ENCODE measurements at places on chromosomes 4 and X.
A peak's percentile ranks its signal among the peaks of the same experiment; 100 is the strongest.

DNA sequence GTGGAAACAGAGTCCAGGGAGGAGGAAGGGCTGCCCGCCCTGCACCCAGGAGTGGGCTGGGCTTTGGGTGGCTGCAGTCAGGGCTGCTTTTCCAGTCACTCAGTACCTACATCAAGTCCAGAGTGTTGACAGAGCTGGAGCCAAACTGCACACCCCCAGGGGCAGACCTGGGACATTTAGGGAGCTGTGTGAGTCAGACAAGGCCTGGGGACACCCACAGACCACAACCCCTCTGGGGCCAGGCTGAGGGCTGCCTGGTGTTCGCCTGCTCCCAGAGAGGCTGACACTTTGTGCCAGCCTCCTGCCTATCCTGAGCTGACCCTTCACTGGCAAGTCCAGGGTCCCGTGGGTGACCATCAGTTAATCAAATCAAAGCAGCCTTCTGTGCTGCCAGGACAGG, 240.0 kb downstream of the BCOR start:
- no peak for DNase-seq

- no peak for DNase-seq
These were observed 89.4 kb upstream of the DKK2 start for GRCh38 chr4:107125496-107125895.

GRCh38 chr4:100738196-100739165, 220.7 kb upstream of the EMCN start:
- DNase-seq, result peak; percentile 8

GRCh38 chr4:116638592-116638991, 446.8 kb downstream of the TRAM1L1 start:
- no peak for DNase-seq

GRCh38 chr4:132332932-132333723, 816.0 kb upstream of the PCDH10 start:
- DNase-seq, result peak; percentile 30

GRCh38 chr4:107027379-107027778, 8.7 kb downstream of the DKK2 start:
- DNase-seq, result no peak

Data from RKO (cell line).